HepG2 (cell line): ENCODE measurements at places on chromosomes 11 and 22.

GRCh38 chr11:35994421-35994820 lies 50.6 kb downstream of the LDLRAD3 start:
- no peak for DNase-seq

DNA sequence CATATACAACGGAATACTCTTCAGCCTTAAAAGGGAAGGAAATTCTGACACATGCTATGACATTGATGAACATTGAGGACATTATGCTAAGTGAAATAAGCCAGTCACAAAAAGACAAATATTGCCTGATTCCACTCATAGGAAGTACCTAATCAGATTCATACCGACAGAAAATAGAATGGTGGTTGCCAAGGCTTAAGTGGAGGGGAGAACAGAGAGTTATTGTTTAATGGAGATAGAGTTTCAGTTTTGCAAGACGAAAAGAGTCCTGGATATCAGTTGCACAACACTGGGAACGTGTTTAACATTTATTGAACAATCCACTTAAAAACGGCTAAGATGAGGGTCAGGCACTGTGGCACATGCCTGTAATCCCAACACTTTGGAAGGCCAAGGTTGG lies 45.6 kb upstream of the HIPK3 start:
- peak; percentile 89 for DNase-seq

GRCh38 chr11:109973486-109973885 lies 119.7 kb upstream of the ZC3H12C start:
- DNase-seq, result no peak

DNA sequence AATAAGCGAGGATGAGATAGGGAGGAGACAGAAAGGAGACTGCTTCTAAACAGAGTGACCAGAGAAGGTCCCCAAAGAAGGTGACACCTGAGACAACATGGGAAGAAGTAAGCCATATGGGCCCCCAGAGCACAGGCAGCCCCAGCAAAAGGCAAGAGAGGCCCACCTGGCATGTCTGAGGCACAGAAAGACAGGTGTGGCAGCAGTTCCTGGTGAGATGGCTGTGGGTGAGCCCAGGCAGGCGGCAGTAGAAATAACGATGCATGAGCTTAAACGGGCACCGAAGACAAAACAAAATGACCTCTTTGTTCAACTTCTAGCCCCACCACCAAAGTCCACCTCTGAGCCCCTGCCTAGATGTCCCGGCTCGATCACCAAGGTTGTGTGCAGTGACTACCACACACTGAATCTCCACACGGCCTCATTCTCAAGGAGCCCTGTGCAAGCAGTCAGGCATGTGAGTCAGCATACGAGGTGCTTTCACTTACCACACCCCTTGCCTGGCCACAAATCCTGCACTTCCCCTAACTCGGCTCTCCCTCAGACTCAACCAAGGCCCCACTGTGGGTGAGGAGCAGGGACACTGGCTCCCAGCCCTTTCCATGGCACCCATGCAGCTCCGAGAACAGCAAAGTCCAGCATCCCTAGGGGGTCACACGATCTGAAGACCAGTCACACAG lies 77.6 kb downstream of the PACSIN2 start:
- no peak for DNase-seq

- DNase-seq, result no peak
Measured at GRCh38 chr11:113841691-113842090, 33.7 kb downstream of the USP28 start.

- DNase-seq, result no peak
Measured at GRCh38 chr11:27061461-27061821, 20.8 kb downstream of the BBOX1 start.

GRCh38 chr11:47538741-47539565 lies 14.0 kb downstream of the CELF1 start:
- no peak for DNase-seq

- no peak for DNase-seq
Measured at GRCh38 chr11:75714211-75714610, 3.4 kb upstream of the MOGAT2 start.

- no peak for DNase-seq
Measured at GRCh38 chr11:70740488-70740851, 342.1 kb downstream of the CTTN start.

DNA sequence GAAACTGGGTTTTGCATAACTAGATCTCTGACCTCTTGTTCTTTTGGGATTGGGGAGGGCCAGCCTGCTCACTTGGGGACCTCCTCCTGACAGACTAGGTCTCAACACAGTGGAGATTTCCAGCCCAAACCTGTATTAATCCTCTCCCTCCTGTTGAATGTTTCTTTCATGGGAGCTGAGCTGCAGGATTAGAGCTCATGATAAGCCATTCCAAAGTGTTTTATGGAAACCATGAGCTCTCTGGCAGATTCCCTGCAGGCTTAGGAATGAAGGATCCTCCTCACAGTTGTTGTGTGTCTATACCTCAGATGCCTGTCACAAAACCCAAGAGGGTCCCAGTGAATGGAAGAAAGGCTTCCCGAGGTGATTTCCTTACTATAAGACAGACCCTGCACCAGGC lies 248.4 kb upstream of the B3GAT1 start:
- no peak for DNase-seq

GRCh38 chr11:106763501-106763900 lies 254.8 kb downstream of the GUCY1A2 start:
- no peak for DNase-seq

GRCh38 chr11:19982774-19983495 lies 177.3 kb downstream of the DBX1 start:
- DNase-seq, result no peak

- DNase-seq, result peak; percentile 65
Measured at GRCh38 chr11:88433536-88434230, 96.1 kb upstream of the CTSC start.

- no peak for DNase-seq
Measured at GRCh38 chr11:85795712-85796487, 15.0 kb downstream of the SYTL2 start.

GRCh38 chr11:17865765-17866428 lies 131.3 kb downstream of the KCNC1 start:
- DNase-seq, result no peak

DNA sequence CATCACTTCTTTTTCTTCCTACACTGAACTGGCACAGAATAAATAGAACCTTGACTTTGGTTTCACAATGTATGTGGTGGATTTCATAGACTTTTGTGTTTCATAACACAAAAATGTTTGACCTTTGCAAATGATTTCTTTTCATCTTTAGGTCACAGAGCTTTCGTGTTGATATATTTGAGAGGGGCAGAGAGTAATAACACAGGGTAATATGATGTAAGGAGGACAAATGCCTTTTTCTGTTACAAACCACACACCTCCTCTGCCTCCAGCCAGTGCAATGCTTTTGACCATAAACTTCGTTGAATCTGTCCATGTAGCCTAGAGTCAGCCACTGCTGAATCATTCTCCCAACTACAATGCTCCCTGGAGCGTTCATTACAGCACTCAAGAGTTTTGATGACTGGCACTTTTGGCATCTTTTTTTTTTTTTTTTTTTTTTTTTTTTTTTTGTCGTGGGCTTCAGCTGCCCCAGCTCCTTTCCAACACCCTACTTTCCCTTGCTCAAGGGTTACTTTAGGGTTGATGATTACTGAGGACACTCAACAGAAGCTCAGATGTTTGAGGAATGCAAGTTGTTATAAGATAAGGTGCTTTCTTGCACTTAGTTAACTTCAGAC lies 11.4 kb upstream of the CAT start:
- peak; percentile 94 for DNase-seq

DNA sequence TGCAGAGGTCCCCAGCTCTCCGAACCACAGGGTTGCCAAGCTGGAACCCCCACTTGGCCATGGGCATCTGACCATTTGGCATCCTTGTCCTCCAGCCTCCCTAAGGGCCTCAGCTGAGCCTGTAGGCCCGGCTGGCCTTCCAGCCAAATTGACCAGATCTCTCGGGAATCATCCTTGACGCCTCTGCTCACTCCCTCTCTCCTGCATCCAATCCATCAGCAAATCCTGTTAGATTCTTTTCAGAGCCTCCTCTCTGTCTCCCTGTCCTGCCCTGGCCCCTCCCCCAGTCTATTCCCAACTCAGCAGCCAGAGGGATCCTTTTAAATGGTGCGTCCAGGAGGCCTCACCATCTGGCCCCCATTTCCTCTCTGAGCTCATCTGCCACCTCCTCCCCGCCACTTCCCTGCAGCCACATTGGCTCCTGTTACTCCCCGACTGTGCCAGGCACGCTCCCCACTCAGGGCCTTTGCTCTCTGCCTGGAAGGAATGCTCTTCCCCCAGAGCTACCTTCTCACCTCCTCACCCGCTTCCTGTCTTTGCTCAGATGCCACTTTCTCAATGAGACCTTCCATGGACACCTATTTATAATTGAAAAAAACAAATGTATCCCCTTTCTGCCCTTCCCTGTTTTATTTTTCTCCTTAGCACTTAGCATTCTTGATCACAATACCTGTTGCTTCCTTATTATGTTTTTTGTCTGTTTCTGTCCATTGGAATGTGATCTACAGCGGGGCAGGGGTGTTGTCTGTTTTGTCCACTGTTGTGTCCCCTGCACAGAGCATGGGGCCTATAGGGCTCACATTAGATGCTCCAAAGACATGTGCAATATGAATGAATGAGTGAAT lies 78.1 kb downstream of the NFAM1 start:
- no peak for DNase-seq

GRCh38 chr11:19929655-19930054 lies 217.0 kb downstream of the NAV2 start:
- DNase-seq, result no peak

DNA sequence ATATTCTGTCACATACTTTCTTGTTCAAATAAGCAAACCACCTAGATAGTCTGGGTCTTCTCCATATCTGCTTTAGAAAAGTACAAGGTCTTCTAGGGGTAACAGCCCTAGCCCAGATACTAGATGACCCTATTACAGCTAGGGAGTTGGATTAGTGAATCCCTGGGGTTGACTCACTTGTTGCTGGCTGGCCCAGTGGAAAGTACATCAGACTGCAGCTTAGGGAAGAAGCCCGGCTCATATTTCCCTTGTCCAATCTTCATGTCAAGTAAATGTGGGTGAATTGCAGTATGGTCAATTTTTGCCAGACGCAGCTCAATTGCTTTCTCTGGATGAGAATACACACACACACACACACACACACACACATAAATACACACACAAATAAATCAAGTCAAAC lies 79.1 kb upstream of the SCUBE2 start:
- no peak for DNase-seq

- no peak for DNase-seq
Measured at GRCh38 chr11:11416917-11417316, 63.9 kb upstream of the CSNK2A3 start.

- DNase-seq, result no peak
Measured at GRCh38 chr11:19691815-19692500, 20.7 kb upstream of the NAV2 start.

- DNase-seq, result no peak
Measured at GRCh38 chr11:45087900-45088160, 58.6 kb upstream of the PRDM11 start.

DNA sequence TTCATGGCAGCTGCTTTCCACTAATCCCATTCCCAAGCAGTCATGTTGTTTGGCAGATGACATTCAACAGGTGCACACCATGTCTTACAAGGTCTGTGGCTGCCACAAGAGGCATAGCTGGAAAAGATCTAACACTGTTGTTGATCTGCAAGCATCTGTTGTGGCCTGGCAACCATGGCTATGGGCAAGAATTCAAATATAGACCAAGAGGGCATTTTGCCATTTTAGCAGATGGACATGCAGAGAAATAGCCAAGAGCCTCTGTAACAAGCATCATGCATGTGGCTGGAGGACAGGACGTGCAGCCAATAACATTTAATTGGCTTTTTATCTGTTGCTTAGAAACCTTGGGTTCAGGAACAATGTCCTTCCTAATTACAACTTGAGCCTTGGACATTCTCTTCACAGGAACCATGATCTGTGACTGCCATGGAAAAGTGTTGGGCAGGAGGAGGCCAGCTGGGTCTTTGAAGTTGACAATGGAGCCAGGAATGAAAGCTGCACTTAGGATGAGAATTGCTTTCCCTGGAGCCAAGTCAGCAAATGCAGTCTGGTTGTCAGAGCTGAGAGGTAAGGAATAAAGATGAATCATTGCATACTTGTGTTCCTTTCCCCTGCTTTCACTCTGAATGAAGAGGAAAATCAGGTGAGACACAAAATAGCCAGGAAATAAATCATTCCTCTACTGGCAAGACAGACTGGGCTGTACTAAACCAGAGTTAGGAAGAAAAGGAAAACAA lies 113.6 kb upstream of the ANO5 start:
- no peak for DNase-seq

GRCh38 chr11:96267001-96267495 lies 75.9 kb downstream of the MAML2 start:
- DNase-seq, result no peak

DNA sequence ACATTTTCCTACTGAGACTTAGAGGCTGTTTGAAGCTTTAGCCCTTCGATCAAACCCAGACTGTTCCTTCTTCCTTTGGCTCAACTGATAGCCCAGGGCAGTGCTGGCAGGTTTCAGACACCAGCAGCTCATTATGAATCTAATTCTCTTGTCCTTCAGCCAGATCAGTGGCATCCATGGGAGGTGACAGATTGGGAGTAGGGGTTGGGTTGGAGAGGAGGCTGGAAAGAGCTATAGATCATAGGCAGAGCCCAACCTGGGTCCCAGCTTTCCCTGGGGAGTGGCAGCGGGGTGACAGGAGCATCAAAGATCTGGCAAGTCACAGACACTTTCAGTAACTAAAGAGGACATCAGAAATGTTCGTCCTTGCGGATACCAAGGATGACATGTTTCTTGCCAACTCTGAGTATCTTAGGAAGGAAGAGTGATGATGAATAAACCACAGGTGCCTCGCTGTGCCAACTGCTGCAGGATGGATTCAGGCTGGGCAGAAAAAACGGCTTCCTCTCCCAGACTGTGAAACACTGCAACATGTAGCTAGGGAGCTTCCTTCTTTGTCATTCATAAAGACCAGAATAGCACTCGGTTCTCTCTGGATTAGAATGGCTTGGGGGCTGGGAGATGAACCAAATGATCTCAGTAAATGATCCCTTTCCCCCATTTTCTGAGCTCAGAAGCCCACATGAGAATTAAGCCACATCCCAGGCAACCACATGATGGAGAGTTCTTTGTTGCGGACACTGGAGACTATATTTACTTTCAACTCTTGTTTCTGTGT lies 19.1 kb downstream of the ABCC8 start:
- no peak for DNase-seq

DNA sequence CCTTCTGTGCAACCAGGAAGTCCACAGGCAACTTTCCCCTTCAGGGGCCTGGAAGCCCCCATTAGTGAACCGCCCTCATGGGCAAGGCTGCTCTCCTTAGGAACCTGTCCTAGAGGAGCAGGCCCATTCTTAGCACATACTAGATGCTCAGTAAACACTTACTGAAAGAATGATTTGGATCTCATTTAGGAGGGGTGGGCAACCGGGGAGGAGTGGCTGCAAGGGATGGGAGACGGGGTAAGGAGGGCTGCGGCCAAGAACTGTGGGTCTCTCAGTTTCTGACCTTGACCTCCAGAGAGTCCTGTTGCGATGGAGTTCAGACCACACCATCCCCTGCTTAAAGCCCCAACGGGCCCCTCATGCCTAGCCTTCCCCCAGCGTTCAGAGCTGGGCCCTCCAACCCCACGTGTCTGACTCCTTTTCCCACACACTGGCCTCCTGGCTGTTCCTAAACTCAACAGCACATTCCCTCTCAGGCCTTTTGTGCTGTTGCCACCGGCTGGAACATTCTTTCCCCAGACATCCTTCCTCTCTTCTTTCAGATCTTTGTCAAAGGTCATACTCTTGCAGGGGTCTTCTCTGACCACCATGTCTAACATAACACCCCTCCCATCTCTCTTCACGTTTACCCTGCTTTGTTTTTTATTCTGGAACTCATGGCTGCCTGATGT lies 20.7 kb upstream of the PICK1 start:
- DNase-seq, result no peak
